DMS53 (cell line): ENCODE measurements at places on chromosomes 3 and 15.

- no peak for DNase-seq
Measured at GRCh38 chr15:100689131-100689899, 86.9 kb downstream of the ASB7 start.

DNA sequence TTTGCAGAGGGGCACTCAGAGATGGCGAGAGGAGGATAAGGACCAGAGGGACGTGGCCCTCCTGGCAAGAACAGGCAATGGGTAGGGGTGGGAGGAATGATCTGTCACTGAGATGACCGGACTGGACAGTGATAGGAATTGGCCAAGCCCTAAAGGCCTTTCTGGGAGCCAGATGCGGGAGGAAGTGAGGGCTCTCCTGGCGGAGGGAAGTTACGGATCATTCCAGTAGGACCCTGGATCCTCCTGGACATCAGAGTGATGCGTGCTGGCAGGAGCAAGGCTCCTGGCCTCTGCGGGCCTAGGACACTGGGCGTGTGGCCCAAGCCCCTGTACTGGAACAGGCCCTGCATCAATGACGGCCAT lies 23.4 kb downstream of the KIF7 start:
- DNase-seq = no peak

DNA sequence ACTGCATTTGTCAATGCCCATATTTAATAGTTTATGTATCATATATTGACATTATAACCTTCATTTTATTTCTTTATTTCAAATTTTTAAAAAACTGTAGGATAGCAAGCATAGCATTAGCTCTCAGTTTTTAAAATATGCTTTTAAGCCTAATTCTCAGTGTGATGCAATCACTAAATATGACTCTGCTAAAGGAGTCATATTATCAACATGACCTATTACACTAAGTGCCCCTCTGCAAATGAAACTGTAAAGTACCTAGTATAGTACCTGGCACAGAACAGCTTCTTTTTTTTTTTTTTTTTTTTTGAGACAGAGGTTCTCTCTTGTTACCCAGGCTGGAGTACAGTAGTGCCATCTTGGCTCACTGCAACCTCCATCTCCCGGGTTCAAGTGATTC lies 179.4 kb upstream of the CGNL1 start:
- DNase-seq = peak; percentile 43

DNA sequence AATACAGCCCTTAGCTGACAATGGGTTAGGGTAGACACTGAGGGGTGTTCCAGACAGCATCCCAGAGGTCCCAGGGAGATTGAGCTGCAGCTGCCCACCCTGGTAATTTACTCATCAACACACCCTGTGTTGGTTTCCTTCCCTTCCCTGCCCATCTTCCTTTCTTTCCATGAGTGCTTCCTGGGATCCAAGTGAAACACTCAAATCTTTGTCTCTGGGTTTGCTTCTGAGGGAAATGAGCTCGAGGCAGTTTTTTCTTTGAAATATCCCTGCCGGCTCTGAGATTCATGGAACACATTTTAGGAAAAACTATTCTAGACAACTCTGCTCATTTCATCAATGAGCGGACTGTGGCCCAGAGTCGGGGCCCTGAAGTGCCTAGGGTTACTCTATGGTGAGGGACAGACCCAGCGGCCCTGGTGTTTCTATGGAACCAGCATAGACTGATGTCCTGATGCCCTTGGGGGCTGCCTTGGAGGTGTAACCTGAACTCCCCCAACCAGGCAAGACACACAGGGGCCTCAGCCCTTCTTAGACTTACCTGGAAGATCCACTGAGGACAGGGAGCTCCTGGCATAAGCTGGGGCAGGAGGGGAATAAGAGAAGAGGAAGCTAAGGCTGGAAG lies 14.9 kb upstream of the CSRNP1 start:
- DNase-seq = no peak

DNA sequence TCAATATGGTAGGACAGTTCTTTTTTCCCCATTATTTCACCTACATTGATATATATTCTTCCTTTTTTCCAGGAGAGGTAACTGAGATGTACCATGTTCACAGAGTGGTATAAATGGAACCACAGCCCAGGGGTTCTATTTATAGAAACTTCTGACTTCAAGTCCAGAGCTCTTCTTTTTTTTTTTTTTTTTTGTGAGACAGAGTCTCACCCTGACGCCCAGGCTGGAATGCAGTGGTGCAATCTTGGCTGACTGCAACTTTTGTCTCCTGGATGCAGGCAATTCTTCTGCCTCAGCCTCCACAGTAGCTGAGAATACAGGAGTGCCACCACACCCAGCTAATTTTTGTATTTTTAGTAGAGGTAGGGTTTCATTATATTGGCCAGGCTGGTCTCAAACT lies 267.1 kb upstream of the TPRG1 start:
- no peak for DNase-seq
